ENCODE measurements at places on chromosomes 5 and 9.

- no peak for DNase-seq
Observed at GRCh38 chr5:178770621-178771020, 40.2 kb upstream of the ZNF354A start.

DNA sequence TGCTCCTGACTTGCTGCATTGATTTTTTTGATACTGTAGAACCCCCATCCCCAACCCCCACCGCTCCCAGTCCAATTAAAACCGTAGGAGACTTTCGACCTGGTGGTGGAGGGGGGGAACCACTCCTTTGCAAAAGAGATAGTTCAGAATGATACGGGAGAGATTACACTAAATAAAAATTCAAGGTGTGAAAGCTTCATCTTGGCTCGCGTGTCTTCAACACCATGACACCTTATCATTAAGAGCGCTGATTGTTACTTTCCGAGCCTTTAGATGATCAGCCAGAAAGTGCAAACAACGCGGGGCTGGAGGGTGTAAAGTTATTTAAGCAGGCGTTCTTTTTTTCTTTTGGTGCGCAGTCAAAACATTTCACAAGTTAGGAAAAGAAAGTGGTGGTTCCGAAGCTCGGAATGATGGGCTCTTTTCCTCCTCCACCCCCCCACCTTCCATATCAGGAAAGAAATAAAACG lies 1.3 kb upstream of the ZNF462 start:
- DNase-seq, result no peak

DNA sequence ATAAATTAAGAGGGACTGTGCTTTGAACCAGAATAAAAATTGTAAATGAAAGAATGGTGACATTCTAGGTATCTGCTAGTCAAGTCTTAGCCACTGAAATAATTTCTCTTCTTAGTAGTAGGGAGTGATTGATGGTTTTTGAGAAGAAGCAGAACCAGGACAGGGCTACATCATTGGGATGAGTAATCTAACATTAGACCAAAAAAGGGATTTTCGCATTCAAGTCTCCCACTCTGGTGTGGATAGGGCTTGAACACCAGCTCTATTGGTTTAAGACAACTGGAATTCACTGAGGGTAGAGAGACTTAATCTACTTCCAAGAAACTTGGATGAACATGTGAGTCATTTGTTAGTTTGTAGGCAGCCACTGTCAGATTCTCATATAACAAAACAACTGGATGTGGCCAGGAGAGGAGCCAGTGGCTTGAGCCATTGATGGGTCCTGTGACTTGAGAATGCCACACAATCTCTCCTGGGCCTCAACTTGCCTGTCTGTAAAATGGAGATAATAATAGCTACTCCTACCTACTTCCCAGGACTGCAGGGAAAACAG lies 16.6 kb downstream of the FAT2 start:
- no peak for DNase-seq

GRCh38 chr9:36306471-36307306 lies 48.4 kb upstream of the GNE start:
- no peak for DNase-seq
